ENCODE measurements at places on chromosomes 5 and 9.

- DNase-seq, result no peak
These were observed 66.5 kb downstream of the NDFIP1 start for GRCh38 chr5:142175039-142175438.

GRCh38 chr5:133706506-133707430 is 94.4 kb upstream of the FSTL4 start:
- DNase-seq, result no peak

DNA sequence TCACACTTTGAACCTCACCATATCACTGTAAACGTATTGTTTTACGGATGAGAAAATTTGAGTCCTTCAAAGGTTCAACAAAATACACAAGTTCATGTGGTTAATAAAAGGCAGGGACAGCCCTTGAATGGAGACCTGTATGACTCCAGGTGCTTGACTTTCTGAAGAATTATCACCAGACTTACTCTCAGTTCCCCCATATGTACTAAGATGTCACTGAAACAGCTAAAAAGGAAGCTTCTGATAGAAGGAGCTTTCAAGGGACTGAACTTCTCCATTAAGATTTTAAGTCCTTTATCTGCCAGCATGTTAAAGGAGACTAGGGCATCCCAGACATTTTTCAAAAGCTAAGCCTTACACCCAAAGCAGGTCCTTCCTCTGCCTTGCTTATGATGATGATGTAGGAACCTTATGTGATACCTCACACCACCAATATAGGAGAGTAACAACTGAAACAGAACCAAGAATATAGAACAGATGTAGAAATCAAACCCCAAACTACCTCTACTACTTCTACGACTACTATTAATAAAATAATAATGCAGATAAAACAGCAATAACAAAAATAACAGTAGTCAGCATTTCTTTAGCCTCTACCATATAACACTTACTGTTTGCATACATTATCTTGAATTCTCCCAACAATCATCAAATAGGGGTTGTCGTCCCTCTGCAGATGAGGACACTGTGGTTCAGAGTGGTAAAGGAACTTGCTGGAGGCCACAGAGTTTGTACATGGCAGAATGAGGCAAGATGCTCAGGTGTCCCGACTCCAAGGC is 273.9 kb downstream of the ELAVL2 start:
- no peak for DNase-seq

DNA sequence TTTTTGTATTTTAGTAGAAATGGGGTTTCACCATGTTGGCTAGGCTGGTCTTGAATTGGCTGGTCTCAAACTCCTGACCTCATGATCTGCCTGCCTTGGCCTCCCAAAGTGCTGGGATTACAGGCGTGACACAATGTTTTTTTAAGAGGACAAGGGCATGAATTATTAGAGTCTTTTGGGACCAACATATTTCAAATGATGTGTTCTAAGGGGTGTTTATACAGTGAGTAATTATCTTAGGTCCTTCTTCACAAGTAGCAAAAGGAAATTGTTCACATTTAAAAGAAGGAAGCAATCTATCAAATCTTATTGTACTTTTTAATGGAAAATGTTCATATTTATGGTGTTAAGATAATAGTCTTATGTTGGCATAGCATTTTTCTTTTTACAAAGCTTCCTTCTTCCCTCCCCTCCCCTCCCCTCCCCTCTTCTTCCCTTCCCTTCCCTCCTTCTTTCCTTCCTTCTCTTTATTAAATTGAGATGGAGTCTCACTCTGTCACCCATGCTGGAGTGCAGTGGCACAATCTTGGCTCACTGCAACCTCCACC is 6.7 kb downstream of the GNG10 start:
- no peak for DNase-seq

DNA sequence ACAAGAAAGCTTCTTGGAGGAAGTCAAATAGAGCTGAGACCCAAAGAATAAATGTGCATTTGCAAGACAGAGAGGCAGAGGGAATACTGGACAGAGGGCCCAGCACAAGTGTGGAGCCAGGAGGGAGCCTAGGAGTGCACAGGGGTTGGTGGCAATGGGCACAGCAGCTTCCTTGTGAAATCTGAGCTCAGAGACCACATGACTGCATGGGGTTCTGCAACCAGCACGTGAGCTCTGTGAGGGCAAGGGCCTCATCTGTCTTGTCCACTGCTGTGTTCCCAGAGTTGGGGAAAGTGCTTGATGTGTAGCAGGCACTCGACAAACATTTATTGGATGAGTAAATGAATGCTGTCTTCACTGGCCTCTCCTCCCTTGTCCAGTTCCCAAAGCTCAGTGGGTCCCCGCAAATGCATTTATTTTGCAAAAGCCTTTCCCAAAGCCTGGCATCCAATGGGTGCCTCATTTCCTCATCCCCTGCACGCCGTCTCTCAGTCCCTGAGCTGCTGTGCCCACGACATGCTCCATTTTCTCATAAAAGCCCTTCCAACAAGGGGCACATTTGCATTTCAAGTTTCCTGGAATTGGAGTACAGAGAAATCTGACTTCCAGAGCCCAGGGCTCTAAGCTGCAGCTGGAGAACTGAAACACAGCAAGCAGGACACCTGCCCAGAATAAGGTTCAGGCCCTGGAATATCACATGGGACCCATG is 58.5 kb downstream of the KCNIP1 start:
- DNase-seq, result no peak

GRCh38 chr5:29963956-29964355 is 1229.5 kb upstream of the CDH6 start:
- DNase-seq, result no peak

DNA sequence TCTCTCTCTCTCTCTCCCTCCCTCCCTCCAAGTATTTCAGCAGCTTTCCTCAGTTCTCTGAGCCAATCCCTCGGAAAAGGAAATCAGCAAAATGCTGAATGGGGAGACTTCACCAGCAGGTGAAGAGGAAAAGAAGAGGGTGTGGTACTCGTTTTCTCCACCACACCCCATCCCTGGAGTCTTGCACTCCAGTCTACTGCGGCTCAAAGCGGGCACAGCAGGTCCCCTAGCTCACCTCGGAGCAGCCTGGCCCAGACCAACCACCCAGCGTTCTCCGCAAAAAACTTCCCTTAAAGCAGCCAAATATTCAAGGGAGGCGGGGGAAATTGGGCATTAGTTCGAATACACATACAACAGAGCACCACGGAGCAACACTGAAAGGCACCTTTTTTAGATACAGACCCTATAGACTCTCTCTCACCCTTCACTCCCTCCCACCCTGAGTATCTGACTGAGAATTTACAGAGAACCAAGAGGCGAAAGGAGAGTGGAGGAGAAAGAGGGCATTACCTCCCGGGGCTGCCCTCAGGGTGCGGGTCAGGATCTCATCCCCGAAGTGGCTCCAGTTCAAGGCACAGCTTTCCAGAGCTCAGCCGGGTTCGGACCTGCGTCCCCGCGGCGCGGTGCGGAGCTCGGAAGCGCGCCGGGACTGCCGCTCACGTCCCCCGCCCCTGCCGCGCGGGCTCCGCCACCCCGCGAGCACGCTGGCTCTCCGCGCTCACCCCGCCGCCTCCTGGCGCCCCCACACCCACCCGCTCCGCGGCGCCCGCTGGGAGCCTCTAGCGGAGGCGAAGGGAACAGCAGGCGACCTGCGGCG is 1638.5 kb upstream of the C9orf72 start:
- DNase-seq, result peak; percentile 18

DNA sequence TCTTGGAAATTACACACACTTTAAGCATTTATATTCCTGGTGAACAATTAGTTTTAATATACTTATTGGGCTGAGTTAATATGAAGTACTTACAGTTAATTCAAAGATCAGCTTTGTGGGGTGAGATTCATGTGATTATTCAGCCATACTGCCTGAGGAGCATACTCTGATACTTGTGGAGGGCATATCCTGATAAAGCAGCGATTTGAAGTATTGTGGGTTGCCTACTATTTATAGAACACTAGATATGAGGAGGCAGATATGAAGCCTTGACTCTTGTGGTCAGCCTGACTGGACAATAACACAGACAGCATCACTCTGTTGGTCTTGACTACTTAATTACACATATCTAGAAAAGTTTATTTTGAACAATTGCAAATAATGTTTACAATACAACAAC is 27.0 kb upstream of the AGGF1 start:
- DNase-seq, result no peak

- no peak for DNase-seq
These were observed 31.2 kb upstream of the ADRA1B start for GRCh38 chr5:159884917-159885620.

DNA sequence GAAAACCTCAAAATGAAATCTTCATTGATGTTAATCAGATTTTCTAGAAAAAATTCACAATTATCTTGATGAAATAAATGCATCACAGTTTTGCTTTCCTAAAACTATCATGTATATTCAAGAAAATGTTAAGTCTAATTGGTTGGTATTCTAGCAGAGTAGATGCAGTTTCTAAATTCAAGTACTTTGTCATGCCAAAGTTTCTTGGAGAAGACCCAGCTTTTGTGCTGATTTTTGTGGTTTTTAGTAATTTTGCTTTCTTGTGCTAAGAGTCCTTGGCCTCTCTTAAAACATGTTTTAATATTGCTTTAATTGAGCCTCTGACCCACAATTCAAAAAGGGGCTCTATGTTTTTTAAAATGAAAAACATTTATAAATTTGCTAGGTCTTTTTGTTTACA is 924.8 kb upstream of the PTPRD start:
- no peak for DNase-seq

GRCh38 chr9:108274971-108275370 is 580.8 kb downstream of the ACTL7B start:
- DNase-seq, result no peak

DNA sequence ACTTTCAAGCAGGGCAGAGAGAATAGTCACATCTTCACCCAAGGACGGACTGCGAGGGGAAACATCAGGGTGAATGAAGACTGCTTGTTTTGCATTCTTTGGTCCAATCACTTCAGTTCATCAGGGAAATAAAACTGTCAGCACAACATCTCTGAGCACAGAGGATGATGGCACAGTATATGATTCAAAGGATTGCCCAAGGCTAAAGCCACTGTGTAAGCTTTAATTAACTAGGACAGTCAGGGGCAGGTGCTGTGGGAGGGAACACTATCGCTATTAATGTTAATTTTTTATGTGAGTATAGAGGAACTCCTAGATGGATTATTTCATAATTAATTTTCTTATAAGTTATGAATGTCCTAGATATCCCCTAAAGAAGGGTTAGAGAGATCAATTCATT is 112.1 kb downstream of the BASP1 start:
- no peak for DNase-seq

DNA sequence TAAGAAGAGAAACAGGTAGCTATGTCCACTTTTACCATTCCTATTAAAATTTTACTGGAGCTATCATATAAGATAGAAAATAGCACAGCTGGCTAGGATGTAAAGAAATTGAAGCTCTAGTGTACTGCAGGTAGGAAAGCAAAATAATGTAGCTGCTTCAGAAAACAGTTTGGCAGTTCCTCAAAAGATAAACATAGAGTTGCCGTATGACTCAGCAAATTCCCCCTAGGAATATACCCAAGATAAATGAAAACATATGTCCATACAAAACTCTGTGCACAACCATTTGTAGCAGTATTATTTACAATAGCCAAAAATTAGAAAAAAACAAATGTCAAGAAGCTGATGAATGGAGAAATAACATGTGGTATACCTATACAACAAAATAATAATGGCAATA is 64.6 kb upstream of the SHISAL2B start:
- no peak for DNase-seq

- no peak for DNase-seq
These were observed 10.0 kb downstream of the COL15A1 start for GRCh38 chr9:98953581-98954243.

DNA sequence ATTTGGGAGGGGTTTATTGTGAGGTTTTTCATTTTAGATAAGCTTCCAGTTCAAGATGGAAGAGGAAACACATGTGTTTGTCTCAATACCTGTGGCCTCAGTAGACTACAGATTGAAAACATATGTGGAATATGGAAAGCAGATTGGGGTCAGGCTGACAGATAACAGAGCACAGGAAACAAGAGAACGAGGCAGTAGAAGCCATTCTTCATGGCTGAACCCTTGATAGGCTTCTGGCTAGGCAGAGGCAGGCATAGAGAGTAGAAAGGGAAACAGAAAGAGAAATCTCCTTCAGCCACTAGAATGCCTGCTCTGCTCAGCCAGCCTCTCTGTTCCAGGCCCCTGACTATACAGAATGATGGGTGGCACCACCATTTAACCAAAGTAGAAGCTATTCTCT is 152.5 kb downstream of the MUSK start:
- DNase-seq, result no peak

DNA sequence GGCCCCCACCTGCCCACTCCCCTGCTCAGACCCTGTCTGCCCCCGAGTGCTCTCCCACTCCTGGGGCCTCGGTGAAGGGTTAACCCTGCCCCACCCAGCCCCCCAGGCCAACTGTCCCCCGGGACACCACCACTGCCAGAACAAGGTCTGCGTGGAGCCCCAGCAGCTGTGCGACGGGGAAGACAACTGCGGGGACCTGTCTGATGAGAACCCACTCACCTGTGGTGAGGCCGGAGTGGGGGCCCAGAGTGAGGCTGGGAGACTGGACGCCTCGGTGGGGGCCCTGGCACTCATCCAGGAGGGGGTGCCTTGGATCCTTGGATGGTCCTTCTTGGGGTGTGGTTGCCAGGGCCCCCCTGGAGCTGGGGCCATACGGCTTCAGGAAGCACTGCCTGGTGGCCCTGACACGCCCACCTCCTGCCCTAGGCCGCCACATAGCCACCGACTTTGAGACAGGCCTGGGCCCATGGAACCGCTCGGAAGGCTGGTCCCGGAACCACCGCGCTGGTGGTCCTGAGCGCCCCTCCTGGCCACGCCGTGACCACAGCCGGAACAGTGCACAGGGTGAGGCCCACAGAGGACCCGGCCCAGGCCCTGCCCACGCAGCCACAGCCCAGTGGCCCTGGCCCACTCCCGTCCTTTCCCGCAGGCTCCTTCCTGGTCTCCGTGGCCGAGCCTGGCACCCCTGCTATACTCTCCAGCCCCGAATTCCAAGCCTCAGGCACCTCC is 2.1 kb downstream of the MAMDC4 start:
- DNase-seq, result peak; percentile 13

DNA sequence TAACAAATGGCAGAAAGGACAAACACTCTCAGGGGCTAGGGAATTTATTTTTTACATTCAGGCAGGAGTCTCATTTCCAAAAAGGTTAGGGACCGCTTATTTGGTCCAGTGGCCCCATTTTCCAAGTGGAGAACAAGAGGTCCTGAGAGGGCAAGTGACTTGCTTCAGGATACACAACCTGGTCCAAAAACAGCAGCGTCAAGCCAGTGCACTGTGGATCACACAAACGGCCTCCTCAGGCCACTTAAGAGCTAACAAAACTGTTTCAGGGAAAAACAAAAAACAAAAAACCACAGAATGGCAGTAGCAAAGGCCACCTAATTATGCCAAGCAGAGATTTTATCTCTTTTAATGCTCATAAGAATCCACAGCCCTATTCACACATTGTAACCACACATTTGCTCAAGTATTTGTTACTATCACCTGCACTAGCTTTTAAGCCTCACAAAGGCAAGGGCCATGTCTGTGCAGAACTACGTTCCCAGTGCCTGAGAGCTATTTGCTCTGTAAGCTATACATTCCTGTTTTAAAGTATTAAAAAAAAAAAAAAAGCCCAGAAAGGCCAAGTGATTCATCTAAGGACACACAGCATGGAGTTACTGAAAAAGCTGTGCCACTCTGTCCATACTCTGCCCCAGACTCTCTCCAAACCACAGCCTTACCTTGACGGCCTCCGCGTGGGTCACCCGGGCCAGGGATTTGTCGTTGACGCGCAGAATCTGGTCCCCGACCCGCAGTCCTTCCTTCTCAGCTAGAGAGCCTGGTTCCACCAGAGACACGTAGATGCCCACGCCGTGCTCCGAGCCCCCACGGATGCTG is 1.5 kb downstream of the WHRN start:
- DNase-seq, result peak; percentile 20

Measured in HAP-1 (cell line).